Stimulated activated CD8-positive, alpha-beta memory T cell treated with anti-CD3 and anti-CD28 coated beads, Interleukin-4, amount 100 ng/mL, for 4 hours (primary cell): ENCODE measurements at places on chromosomes 4 and X.

- DNase-seq, result no peak
These were observed 32.7 kb downstream of the METAP1 start for GRCh38 chr4:99028187-99028586.

DNA sequence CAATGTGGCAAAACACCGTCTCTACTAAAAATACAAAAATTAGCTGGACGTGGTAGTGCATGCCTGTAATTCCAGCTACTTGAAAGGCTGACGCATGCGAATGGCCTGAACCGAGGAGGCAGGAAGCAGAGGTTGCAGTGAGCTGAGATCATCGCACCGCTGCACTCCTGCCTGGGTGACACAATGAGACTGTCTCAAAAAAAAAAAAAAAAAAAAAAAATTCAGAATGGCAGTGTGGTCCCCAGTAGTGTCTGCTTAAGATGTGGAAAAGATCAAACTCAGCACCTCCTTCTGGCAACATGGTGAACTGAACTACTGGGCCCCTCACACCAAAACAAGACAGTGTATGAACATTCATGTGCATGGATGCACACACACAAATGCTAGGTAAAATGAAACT, 32.2 kb downstream of the SMS start:
- no peak for DNase-seq

DNA sequence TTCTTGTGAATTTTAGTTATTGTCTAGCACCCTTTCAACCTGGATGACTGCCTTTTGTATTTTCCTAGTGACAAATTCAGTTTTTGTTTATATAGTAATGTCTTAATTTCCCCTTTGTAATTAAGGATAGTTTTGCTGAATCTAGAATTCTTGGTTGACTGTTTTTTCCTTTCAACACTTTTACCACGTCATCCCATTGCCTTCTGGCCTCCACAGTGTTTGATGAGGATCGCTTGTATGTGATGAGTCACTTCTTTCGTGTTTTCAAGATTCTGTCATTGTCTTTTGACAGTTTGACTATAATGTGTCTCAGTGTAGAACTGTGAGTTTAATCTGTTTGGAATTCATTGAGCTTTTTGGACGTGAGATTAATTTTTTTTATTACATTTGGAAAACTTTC, 30.1 kb downstream of the KDM6A start:
- no peak for DNase-seq

GRCh38 chr4:86926435-86927086, 8.2 kb upstream of the AFF1 start:
- no peak for DNase-seq

GRCh38 chr4:1763550-1764080, 29.5 kb upstream of the FGFR3 start:
- DNase-seq, result no peak

- DNase-seq, result no peak
These were observed 57.4 kb downstream of the MOSPD2 start for GRCh38 chrX:14930663-14931062.

DNA sequence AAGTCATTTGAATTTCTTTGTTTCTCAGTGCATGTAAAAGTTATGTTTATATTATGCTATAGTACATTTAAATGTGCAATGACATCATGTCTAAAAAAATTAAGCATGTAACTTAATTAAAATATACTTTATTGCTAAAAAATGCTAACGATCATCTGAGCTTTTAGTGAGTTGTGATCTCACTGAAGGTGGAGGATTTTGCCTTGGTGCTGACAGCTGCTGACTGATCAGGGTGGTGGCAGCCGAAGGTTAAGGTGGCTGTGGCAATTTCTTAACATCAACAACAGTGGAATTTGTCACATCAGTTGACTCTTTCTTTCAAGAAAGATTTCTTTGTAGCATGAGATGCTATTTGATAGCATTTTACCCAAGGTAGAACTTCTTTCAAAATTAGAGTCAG, 6.6 kb downstream of the ANAPC4 start:
- DNase-seq, result no peak

GRCh38 chr4:57911203-57911602, 801.0 kb upstream of the IGFBP7 start:
- DNase-seq, result no peak

- DNase-seq, result no peak
These were observed 14.3 kb downstream of the G3BP2 start for GRCh38 chr4:75658876-75659275.

- no peak for DNase-seq
These were observed 77.5 kb downstream of the HHIP start for GRCh38 chr4:144723471-144723870.

DNA sequence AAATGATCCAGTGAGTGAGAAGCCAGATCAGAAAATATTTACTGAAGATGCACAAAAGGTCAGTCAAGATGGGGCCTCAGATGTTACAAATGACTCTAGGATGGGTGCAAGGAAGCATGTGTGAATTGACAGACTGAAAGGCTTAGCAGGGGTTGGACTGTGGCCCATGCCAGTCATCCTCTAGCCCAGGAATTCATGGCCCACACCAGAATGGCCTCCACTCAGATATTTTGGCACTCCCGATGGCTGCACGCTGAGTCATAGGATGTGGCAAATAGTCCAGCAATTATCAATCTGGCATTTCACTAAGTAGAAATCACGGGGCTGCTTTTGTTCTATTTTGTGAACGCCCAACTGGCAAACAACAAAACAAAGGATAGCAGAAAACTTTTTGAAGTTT, 406.5 kb downstream of the IQCM start:
- DNase-seq, result no peak

GRCh38 chr4:101279377-101279871, 67.9 kb downstream of the PPP3CA start:
- no peak for DNase-seq

- no peak for DNase-seq
These were observed 11.9 kb downstream of the RPS6KA3 start for GRCh38 chrX:20254712-20255299.

DNA sequence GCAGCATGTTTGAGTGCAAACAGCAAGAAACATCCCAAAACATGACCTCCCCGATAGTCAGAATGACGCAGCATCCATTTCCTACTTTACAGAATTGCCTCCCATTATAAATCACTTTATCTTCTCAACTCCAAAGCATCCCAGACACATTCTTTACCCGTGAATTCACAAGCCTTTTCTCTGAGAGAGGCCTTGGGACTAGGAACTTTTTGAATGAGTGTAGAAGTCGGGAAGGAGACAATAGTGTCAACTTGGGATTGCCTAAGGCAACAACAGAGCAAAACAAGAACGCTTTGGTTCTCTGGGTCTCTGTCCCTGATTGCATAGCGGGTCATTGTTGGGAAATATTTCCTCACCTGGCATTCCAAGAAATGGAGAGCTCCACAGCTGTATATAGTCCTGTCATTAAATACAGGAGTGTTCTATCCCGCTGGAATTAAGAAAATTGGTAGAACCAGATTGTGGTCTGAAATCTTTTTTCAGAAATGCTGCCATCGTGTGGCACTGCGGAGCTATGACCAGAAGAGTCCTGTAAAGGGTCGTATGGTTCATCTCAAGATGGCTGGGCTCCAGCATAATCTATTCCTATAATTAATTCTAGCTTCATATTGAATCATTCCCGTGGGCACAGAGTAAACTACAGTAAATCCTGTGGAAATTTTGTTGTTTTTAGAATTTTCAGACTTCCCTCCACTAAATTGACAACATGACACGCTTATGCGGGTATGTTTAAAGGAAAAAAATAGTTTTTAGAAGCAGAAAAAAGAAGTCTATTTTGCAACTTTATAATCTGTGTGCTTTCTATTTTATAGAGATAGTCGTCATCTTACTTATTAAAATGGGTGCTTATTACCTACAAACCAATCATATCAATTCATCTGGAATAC, 2.0 kb upstream of the SPP1 start:
- DNase-seq, result no peak
